Renal pelvis (tissue), 12 donors: ENCODE measurements at places on chromosomes 4 and X.

DNA sequence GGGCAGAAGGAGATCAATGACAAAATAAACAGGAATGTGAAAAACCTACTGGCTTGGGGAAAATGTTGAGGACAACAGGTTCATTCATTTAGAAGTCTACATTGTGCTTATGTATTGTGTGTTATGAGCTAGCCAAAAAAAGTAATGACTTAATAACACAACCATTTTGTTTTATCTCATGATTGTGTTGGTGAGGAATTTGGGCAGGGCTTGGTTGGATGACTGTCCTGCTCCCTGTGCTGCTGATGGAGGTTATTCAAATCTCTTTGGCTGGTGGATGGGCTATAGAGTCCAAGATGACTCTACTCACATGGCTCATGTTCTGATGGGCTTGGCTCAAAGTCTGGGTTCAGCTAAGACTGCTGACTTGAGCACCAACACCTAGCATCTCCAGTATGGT, 116.3 kb downstream of the HS3ST1 start:
- no peak for DNase-seq

DNA sequence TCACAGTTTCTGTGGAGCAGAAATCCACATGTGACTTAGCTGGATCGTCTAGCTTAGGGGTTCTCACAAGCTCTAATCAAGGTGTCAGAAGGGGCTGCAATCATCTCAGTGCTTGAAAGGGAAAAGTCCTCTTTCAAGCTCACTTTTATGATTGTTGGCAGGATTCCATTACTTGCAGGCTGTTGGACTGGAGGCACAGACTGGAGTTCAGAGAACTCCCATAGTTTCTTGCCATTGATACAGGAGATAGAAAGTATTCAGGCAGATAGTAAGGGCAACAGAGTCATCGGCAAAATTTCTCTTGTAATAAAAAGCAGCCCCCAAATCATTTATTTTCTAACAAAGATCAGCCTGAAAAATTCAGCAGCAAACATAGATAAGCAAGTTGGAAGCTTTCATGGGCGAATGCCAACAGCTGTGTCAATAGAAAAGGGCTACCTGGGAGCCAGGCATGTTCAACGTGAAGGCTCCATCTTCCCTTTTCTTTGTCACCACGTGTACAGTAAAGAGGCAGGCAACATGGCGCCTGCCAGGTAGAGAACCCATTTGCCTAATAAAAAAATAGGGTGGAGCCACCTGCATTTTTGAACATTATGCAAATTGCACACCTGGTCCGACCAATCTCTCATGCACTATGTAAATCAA, 64.4 kb downstream of the CXCL13 start:
- DNase-seq: no peak

DNA sequence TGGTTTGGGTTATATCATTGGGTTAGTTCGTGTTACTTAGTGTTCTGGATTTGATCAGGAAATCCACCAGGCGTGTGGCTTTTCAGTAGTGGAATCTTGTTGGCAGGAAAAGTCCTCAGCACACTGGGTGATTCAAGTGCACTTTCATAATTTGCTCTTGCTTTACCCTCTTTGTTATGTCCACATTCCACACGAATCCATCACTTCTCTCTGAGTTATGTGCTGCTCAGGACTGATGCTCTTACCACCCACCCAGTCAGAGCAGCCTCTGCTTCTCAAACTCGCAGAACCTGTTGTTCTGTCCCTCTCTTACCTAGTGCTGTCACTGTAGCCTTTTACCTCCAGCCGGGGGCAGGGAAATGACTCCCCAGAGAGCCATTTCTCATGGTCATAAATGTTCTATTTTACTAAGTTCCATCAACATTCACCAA, 37.2 kb upstream of the SCRG1 start:
- no peak for DNase-seq

GRCh38 chrX:48854898-48855297, 19.5 kb upstream of the PCSK1N start:
- DNase-seq: no peak

GRCh38 chr4:161364681-161365080, 799.1 kb downstream of the FSTL5 start:
- DNase-seq: no peak

DNA sequence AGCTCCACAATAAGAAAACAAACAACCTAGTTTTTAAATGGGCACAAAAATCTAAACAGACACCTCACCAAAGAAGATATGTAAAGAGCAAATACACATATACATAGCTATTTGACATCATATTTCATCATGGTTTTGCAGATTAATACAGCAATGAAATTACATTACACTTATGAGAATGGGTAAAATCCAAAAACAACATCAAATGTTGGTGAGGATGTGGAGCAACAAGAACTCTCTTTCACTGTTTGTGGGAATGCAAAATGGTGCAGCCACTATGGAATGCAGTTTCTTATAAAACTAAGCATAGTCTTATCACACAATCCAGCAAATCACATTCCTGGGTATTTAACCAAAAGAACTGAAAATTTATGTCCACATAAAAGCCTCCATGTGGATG, 25.0 kb downstream of the TLR6 start:
- no peak for DNase-seq

DNA sequence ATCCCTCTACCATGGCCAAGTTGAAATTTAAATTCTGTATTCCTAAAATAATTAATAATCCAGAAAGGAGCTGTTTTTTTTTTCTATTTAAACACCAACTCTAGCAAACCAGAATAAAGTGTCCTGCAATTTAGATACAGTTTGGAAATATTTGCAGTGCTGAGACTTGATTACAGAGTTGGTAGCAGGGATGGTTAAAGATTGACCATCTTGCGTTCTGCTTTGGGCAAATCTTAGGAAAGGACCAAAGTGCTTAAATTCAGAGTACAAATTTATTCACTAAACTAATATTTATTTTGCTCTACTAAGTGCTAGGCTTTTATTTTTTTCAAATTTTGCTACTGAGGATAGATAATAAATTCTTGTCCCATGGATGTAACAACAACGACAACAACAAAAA, 180.2 kb upstream of the AADAT start:
- no peak for DNase-seq

DNA sequence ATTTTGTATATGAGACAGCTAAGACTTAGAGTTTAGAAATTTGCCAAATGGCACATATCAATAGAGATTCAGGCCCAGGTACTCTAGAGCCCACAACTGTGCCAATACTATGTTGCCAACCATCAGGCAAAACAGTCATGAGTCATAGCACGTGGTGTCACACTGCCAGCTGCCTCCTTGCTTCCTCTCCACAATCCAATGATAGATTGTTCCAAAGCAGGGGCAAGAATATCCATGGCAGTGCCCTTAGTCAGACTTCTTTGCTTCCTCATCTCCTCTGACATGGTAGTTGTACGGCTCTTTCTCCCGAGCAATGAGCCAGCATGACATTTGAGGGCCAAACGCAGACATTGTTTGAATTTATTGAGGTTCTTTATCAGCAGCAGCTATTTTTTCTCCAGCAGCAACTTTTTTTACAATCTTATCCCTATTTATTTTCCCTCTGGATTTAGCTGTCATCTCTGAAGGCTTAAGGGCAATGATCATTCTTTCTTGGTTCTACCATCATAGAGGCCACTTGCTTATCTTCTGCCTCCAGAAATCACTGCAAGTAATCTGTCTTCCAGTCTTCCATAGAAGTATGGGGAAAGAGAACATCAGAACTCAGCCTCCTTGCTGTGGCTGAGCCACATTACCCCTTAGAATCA, 169.7 kb downstream of the COL4A6 start:
- no peak for DNase-seq

GRCh38 chrX:78708262-78708661, 39.3 kb upstream of the LPAR4 start:
- no peak for DNase-seq

DNA sequence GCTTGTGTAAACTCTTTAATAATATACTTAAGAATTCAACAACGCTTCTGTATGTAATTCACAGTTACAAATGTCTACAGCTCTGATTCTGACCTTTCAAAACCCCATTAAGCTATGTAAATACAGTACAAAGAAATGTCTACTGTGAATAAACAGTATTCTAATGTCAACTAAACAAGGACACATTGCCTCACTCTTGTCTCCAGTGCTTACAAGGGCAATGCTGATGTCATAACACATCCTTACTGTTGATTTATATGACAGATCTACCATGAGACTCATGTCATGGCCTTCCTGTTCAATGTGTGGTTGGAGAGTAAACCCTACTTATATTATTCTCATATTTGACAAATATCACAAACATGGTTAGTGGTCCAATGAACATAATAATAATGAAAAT, 256.1 kb upstream of the ADGRL3 start:
- no peak for DNase-seq

- no peak for DNase-seq
Measured at GRCh38 chr4:9820343-9820742, 38.9 kb downstream of the DRD5 start.

DNA sequence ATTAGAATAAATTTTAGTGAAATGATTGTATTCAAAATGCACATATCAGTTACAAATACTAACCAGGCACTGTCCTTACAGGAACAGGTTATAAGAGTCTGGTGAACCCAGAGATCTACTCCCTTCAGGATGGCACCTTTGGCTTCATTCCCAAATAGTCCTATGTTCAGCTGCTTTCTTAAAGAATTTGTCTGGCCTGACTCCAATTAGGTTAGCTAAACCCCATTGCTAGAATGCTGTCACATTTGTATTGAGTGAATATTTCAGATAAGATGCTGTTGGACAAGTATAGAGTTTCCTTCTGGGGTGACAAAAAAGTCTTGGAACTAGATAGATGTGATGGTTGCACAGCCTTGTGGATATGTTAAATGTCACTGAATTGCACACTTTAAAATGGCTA, 69.4 kb downstream of the EFHC2 start:
- no peak for DNase-seq

GRCh38 chr4:131978120-131978519, 1171.0 kb upstream of the PCDH10 start:
- no peak for DNase-seq

GRCh38 chr4:182063651-182064050, 179.6 kb upstream of the TENM3 start:
- DNase-seq: no peak

DNA sequence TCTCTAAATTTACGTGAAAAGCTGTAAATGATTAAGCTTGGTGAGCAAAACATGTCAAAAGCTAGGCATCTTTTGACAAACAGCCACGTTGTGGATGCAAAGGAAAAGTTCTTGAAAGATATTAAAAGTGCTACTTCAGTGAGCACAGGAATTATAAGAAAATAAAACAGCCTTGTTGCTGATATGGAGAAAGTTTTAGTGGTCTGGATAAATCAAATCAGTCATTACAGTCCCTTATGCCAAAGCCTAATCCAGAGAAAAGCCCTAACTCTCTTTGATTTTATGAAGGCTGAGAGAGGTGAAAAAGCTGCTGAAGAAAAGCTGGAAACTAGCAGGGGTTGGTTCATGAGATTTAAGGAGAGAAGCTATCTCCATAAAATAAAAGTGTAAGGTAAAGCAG, 487.2 kb downstream of the CCSER1 start:
- DNase-seq: no peak

GRCh38 chr4:47662975-47663374, 174.9 kb downstream of the CORIN start:
- DNase-seq: no peak
